Glutamatergic neuron (in vitro differentiated cells): ENCODE measurements at places on chromosomes 2 and 18.

GRCh38 chr2:207779523-207779922 is 9.8 kb upstream of the FZD5 start:
- DNase-seq, result no peak

DNA sequence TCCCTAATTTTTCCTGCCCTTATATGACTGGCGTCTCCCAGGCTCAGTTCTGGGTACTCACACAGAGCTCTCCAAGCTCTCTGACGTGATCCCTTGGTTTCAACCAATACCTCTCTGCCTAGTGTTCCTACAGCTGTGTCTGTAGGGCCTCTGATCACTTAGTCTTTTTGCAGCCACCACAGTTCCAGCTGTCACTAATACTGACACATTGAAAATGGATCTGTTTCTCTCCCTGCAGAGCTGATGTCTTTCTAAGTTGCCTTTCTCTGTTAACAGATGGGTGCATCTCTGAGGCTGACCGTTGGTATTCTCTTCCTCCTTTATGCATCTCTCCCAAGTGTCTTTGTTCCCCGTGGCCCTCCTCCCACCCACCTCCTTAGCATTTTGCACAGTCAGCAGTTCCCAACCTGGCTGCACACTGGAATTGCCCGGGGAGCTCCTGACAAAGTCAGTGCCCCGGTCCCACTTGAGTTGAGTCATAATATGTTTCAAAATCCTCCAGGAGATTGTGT is 62.5 kb downstream of the CERS6 start:
- DNase-seq, result peak; percentile 77

DNA sequence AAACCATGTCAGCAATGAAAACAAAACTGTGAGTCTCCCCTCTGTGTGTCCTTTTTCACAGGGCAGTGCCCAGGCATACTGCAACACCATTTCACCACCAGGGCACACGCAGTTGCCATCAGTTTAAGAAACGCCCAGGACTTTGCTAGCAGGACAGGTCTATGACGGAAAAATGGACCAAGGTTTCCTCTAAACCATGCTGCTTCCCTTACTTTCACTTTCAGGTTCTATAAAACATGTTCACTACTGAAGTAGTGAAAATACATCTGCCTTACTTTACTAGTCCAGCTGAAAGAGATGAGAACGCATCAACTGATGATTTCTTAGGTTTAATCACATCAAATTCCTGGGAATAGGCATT is 110.5 kb downstream of the TCF4 start:
- DNase-seq, result no peak

DNA sequence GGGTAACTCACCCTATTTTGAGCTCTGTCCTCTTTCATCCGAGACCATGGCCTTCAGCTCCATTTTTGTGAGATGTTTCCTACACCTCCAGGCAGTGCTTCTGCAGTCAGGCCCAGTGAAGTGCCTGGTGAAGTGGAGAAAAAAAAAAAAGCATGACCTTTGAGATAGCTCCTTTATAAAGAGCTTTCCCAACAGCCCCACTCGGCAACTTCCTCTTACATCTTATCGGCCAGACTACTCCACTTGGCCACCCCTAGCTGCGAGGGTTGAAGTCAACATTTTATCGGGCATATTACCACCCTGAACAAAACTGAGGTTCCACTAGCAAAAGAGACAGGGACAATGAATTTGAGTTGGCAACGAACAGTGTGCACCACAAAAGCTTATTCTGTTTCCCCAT is 124.8 kb upstream of the RNF152 start:
- no peak for DNase-seq

GRCh38 chr2:167980439-167980838 is 267.0 kb downstream of the STK39 start:
- no peak for DNase-seq

DNA sequence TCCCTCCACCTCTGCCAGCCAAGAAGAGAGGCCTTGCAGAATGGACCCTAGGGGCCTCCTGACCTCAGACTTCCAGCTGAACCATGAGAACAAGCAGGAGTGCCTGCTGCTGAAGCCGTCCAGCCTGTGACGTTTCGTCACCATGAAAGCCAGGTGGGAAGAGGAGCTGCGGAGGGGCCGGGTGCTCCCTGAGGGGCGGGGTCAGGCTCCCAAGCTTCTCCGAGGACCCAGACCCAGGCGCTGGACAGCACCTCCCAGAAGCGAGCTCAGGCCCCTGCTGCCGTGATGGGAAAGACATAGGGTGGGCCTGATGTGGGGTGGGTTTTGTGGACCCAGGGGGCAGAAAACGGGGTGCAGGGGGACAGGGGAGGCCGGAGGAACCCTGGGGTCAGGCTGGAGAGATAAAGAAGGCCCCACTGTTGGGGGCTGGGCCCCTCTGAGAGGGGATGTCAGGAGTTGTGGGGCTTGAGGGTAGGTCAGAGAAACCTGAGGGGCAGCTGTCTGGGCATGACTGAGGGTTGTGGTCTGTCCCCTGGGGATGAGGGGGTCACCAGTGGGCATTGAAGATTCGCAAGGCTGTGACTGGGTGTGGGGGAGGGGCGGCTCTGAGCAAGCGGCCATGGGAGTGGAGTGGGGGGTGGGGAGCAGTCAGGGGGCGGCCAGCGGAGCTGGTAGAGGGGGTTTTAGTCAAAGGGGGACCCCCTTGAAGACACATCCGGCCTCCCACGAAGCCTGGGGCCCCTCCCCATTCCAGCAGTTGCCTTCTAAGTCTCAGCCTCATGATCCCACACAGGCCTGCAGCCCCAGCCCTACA is 73.4 kb upstream of the ODC1 start:
- DNase-seq, result no peak

- no peak for DNase-seq
These were observed 41.6 kb downstream of the MGAT5 start for GRCh38 chr2:134295441-134295840.

GRCh38 chr2:17911491-17912260 is 33.2 kb downstream of the KCNS3 start:
- no peak for DNase-seq

DNA sequence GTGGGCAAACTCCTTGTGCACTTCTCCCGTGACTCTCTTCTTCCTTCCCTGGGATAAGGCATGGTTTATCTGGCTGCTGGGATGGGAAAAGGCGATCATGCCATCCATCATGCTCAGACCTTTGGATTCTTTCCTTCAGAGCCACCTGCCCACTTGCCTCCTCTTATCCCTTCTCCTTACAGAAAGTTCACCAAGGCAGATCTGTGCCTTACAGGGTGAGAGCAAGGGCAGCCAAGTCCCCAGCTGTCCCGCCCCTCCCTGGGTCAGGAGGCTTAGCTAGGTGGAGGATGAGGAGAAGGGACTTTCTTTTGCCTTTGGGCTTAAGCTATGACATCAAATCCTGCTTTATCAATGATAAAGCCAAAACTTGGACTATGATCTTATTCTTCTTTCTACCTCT is 47.6 kb downstream of the KCNE4 start:
- no peak for DNase-seq

- no peak for DNase-seq
These were observed at the start of gene SULT1C3 for GRCh38 chr2:108239786-108240185. TSS of gene SULT1C3 (plus strand) at chr2:108239968. CDS start at chr2:108247195, 7,227 bp downstream.

DNA sequence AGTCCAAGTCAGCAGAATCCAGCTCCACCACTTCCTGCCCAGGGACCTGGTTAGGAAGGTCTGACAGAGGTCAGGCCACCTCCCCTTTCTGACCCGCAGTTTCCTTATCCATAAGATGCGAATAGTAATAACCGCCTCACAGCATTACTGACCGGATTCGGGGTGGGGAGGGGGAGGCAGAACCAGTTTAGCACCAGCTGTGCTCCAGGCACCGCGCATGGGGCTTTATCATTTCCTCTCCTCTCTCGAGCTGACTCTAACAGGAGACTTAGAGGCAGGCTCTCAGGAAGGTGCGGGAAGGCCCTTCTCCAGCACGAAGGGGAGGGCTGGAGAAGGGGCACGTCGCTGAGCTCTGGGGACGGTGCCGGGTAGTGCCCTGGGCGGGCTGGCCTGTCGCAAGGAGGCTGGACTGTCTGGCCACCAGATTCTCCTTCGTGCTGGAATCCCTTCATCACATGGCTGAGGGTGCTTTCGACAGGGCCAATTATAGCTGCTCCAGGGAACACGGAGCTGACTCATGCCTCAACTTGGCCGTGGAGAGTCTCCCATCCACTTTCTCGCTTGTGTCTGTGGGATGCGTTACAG is 5.7 kb downstream of the EHD3 start:
- no peak for DNase-seq

DNA sequence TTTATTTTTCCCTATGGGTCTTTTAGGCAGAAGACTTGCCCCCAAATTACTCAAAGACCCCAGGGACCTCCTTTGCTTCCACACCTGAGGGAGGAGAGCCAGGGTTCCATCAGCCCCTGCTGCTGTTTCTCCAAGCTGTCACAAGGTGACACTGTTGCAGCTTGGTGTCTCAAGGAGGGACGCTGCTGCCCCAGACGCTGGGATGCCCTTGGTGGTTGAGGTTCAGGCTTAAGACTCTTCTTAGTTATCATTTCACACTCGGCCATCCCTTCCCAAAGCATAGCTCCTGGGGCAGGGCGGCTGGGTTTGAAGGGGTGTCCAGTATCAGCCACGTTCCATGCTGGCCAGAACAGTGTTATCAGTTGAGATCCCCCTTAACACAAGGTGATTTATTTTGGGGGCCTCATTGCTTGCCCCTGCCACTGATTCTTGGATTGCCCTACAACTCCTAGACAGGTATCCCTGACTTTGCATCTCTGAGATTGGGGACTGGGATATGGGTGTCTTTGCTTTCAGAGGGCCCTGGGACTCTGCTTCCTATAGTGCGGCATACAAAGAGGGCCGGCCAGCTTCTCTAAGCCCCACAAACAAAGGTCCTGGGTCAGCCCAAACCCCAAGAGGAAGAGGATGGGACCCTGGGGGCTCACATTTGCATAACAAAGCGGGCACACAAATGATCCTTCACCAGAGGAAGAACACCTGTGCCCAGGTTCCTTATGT is 22.7 kb downstream of the GPR55 start:
- DNase-seq, result peak; percentile 70

DNA sequence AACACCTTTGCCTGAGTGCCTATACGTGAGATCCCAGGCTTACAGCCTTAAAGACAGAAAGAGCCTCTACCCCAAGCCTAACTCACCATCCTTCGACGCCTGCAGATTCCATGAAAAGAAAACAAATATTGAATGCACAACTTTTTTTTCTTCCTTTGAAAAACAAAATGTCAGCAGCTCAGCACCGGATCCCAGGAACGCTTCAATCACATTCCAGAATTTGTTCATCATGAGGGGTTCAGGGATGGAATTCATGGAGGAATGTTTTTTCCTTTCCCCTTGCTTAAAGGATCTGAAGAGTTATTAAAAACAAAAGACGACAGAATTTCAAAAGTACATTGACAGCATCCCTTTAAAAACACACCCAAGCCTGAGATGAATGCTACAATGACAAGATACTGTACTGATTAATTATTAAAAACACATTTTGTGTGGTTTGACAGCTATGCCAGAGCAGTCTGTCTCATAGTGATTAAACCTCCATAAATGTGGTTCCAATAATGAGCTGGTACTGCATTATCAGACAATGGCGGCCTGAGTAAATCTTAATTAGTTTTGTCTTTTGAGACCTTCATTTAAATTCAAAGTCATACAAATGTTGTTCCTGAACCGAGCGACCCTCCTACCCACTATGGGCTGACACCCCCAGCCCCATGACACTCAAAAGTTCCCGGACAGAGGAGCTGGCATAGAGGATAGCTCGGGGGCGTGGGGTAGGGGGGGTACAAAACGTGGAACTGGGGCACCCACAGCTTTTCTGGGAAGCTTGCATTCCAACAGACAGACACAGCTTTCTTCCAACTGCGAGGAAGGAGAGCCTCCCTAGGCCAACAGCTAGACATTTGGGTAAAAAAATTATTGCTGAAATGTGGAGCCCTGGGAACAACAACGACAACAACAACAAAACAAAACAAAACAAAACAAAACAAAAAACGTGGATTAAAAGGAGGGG is 227.5 kb downstream of the TTC32 start:
- DNase-seq, result no peak

DNA sequence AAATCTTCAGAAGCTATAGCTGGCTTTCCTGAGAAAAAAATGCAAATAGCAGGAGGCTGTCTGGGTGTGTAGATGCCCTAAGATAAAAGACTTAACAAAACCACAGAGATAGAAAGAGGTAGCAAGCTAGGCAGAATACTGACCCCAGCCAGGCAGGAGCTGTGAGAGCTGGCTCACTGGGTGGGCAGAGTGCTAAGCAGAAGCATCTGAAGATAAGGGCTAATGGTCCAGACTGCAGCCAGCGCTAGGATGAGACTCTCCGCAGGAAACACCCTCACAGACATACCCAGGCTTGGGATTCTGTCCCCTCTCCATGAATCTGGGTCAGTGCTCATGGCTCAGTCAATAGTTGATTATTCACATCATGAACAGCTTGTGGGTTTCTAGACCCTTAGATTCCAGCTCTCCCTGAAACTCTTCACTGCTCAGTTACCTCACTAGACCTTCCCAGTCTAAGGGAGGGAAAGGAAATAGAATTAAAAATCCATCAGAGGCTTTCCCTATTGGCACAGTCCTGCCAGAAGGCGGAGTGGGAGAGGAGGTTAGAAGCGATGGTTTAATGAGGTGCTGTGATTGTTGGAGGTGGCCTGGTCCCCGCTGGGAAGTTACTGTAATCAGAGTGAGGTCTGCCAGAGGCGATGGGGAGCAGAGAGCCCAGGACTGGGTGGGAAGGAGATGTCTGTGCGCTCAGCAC is 21.4 kb upstream of the CCBE1 start:
- DNase-seq, result no peak

DNA sequence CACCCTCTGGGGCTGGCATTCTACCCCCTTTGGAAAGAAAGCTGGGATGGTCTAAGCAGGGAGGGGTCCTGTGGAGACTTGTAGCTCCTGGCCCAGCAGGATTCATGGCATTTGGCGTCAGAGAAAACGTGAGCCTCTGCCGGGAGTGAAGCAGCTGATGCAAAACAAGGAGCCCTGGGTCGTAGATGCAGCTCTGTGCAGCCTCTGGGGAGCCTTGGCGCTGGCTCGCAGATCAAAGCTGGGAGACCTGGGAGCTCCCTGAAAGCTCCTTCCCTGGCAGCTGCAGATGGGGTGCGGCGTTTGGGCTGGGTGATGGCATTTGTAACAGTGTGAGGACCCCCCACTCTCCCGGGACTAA is 148.3 kb downstream of the KLHL29 start:
- peak; percentile 68 for DNase-seq

DNA sequence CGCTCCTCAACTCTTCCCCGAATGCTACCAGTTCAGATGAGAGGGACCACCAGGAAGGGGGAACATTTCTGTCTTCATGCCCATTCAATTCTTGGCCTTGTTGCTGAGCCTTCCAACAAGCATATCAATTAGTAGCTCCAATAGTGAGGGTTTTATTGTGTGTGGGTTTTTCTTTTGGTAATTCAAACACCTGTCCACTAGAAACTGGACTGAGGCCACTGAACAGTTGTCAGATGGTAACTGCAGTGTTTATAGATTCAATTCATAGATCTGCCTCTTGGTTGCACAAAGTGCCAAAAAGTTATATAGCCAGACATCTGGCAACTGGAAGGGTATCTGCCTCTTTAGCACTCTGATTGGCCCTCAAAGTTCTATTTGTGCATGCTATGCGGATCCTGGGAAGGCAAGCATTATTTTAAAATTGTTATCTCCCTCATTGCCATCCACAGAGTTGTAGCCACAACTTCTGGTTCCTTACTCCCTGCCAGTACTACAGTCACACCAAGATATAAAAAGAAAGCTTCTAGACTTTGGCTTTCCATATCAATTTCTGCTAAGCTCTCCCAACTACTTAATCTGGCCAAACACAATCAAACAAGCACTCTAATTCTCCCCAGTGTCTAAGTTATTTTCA is 83.3 kb upstream of the ZNF521 start:
- DNase-seq, result no peak

- no peak for DNase-seq
These were observed 144.2 kb upstream of the PKDCC start for GRCh38 chr2:41903474-41904135.
